Activated gamma-delta T cell treated with Interleukin-2 at 50 U/mL for 16 hours (primary cell): ENCODE measurements at places on chromosomes 16 and 17.

DNA sequence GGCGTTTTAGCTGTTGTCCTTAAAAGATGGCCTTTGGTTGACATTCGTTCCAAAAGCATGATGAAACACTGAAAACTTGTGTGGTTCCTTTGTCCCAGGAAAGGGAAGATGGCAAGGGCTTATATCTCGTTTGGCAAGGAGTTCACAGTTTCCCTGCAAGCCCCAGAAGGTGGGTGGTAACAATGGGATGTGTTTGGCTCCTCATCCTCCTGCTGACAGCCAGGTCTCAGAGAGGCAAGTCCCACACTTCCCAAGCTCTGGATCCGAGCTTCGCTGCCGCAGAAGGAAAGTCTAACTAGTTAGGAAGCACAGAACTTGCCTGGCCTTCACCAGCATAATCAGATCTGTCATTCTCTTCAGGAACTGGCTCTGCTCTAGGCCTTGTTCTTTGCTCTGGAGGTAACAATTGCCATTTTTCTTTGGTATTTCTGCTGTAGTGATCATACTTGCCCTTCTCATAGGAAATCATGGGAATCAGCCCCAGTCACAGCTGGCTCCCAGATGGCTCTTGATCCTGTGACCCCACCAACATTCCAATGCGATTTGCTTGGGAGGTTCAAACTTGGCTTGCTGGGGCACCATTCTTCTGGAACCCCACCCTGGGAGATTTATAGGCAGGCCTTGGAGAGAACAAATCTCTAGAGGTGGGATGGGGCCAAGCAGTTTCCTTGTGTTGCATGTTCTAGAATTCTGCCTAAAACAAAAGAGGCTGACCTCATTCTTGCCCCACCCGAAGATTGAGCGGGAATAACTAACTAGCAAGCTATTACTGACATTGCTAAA lies 17.9 kb downstream of the KPNA2 start:
- DNase-seq = no peak

DNA sequence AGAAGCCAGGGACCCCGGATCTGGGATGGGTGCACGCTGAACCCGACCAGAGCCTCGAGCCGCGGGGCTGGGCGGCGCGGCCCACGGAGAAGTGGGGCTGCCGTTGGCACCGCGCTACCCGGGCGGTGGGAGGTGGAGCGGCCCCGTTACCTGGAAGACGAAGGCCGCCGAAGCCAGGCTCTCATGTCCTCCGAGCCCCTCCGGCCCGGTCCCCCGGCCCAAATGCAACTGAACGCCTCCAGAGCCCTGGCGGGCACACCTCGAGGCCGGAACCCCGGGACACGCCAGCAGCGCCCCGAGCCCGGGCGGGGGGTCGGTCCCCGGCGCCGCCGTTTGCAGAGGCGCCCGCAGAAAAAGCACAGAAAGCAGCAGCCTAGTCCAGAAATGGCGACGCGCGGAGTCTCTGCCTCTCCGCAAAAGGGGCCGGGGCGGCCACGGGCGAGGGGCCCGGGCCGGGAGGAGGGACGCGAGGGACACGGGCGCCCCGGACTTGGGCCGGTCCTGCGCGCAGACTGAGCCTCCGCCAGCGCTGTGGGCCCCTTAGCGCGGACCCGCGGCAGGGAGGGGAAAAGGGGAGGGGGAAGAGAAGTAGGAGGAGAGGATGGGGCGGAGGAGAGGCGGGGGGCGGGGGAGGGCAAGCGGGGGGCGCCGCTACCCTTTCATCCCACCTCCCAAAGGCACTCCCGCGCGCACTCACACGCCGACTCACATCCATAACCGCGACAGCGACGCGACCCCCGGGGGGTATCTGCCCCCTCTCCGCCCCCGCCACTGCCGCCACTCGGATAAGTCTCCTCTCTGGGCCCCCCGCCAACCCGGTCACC lies 1.4 kb downstream of the AXIN2 start:
- no peak for DNase-seq

DNA sequence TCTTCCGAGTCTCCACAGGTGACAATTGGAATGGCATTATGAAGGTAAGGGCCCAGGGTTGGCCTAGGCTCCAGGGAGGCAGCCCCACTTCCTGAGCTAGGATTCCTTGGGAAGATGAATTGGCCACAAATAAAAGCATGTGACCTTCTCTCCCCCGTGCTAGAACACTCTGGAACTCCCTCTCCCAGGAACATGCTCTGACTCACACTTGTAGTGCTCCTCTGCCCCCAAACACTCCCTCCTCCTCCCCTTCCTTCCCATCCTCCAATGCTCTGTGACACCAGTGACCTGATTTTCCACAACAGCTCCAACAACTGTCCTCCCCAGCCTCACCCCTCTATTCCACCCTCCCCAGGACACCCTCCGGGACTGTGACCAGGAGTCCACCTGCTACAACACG lies 16.4 kb upstream of the ABCC3 start:
- DNase-seq = no peak

DNA sequence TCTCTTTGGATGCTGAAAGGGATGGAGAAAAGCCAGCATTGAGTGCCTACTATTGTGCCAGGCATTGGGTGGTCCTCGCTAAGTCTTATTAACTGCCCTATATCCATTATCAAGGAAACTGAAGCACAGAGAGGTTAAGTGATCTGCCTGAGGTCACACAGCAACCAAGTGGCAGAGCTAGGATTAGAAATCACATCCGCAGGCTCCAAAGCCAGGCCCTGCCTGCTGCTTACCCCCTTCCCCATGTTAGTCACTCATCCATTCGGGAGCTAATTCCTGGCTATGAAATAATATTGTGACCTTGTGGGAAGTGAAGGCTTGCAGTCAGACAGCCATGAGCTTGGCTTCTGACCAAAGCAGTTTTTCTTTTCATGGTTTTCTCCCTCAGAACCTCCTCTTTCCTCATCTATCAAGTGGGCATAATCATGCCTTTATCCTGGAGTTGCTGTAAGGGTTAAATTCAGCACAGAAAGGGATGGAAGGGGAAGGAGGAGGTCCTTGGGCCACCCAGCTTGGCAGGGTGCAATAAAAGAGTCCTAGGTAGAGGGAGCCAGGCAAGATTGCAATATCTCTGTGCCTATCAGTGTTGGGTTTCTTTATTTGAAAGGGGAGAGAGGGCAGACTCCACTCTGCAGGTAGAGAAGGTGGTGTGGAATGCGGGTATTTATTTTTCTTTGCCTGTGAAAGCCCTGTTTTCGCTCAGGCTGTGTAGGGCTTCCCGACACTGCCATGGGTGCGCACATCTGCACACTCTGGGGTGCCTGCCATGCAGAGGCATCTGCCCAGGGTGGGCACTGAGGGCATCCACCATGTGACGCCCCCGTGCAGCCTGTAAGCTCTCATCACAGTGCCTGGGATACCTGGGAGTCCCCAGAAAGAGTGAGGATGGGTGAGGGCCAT lies 11.3 kb downstream of the RAI1 start:
- DNase-seq = no peak

DNA sequence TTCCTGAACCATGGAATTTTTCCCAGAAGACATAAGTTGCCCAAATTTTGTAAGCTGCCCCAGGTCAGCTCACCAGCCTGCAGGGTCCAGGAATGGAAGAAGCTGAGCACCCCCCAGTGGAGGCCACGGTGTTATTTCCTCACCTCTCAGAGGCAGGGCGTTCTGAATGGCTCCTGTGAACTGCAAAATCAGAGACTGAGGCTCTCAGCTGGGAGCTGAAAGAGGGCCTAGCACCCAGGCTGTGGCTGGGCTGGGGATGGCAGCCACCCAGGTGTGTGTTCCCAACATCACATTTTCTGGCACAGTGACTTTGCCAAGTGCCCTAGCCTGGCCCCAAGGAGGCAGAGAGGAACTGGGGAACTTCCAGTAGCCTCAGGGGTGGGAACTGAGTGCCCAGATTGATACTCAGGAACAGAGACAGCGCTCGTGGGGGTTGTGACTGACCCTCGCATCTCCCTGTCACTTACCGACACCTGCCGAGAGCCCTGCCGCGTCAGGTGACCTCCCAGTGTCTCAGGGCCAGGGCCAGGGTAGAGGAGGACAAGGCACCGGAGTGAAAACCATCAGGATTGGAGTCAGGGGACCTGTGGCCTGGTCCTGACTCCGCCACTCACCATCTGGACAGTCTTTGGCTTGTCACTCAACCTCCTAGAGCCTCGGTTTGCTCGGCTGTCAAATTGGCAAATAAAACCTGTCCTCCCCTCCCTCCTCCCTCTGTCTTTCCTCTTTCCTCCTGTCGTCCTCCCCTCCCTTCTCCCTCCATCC lies 11.3 kb downstream of the CACNG4 start:
- DNase-seq = no peak

- no peak for DNase-seq
These were observed 23.6 kb downstream of the ALOX15B start for GRCh38 chr17:8062435-8062806.
